ENCODE measurements at places on chromosomes 7 and 10.

DNA sequence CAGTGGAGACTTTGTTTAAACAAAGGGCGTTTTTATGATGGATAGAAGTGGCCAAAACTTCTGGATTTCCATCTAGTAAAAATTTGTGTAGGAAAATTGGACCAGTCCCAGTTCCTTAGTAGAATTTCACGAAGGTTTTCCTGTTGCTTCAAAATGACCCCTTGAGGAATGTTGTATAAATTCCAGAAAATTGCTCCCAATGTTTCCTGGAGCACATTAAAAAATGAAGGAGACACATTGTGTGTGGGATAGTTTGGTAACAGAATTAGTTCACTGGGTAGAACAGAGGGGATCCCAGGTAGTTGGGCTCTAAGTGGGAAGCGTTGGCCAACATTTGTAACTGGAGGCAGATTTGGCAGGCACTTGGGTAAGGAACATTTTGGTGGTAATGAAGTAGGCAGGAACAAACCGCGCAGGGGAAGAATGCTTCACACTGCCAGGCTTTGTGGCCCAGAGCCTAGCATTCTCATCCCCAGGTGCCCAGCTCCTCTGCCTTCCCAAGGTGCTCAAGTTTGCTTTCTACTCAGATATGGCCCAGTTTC is 758.6 kb downstream of the AUTS2 start:
- no peak for DNase-seq

- DNase-seq, result no peak
Measured at GRCh38 chr7:54856856-54857255, 97.8 kb upstream of the SEC61G start.

GRCh38 chr10:103930881-103931280 is 12.9 kb upstream of the STN1 start:
- no peak for DNase-seq

- DNase-seq, result no peak
Measured at GRCh38 chr7:150369748-150370501, 1.3 kb downstream of the REPIN1 start.

- DNase-seq, result no peak
Measured at GRCh38 chr10:70198696-70199466, 28.6 kb upstream of the SAR1A start.

All from fibroblast of the conjunctiva (primary cell).